ENCODE measurements at places on chromosomes 7 and 10. TPM values are rescaled to one million over a fixed set of nuclear protein-coding genes. Genes with fewer than 3 reads are reported as not detected.

DNA sequence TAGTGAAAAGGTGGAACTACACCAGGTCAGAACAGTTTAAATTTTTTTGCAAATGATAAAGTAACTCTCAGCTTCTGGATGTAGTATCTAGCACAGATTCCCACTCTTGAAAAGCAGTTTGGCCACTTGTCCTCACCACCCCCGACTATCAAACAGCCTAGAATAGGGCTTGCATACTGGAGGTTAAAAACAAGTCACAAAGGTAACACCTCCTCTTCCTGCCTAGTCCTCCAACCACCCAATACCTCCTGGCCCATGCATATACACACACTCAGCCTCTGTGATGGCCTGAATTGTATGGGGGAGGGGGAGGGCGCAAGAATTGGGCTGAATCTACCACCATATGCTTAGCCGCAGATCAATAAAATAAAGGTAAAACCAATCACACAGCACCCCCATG is 5.7 kb downstream of the SKAP2 start:
- no peak for DNase-seq
- no peak overlapping the region for H3K27ac ChIP-seq
- H3K4me1 ChIP-seq = peaks cover 10% of the 10 kb centered on the region
- peaks cover 2% of the 10 kb centered on the region for H3K36me3 ChIP-seq
- no peak overlapping the region for H3K4me3 ChIP-seq
- peaks cover 69% of the 10 kb centered on the region for H3K27me3 ChIP-seq

GRCh38 chr7:158695726-158696452 is 8.7 kb downstream of the NCAPG2 start:
- peak overlapping the region; percentile 71 for H3K27ac ChIP-seq
- no peak overlapping the region for H3K4me3 ChIP-seq
- no peak for DNase-seq
- no peaks in the 10 kb centered on the region for H3K27me3 ChIP-seq
- peaks cover 1% of the 10 kb centered on the region for H3K36me3 ChIP-seq

PRSS37 gene
- not detected for total RNA-seq

- no peaks in the 10 kb centered on the region for H3K27me3 ChIP-seq
- peaks cover 3% of the 10 kb centered on the region for H3K36me3 ChIP-seq
- H3K4me1 ChIP-seq = peaks cover 2% of the 10 kb centered on the region
- no peak overlapping the region for H3K27ac ChIP-seq
- no peak overlapping the region for H3K4me3 ChIP-seq
These were observed 112.7 kb downstream of the ICA1 start for GRCh38 chr7:8149222-8149621.

DNA sequence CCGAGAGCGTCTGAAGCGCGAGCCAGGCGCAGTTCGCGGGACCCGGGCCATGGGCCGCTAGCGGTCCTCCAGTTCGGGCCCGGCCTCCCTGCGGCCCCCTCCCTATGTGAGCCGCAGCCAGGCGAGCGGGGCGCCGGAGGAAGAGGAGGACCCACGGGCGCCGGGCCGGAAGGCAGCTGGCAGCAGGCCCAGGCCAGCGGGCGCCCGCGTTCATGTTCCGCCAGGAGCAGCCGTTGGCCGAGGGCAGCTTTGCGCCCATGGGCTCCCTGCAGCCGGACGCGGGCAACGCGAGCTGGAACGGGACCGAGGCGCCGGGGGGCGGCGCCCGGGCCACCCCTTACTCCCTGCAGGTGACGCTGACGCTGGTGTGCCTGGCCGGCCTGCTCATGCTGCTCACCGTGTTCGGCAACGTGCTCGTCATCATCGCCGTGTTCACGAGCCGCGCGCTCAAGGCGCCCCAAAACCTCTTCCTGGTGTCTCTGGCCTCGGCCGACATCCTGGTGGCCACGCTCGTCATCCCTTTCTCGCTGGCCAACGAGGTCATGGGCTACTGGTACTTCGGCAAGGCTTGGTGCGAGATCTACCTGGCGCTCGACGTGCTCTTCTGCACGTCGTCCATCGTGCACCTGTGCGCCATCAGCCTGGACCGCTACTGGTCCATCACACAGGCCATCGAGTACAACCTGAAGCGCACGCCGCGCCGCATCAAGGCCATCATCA is 1.1 kb downstream of the ADRA2A start:
- H3K36me3 ChIP-seq = no peaks in the 10 kb centered on the region
- peaks cover 62% of the 10 kb centered on the region for H3K27me3 ChIP-seq
- H3K4me1 ChIP-seq = peaks cover 12% of the 10 kb centered on the region
- H3K27ac ChIP-seq = no peak overlapping the region

- H3K27me3 ChIP-seq = no peaks in the 10 kb centered on the region
- no peak overlapping the region for H3K27ac ChIP-seq
- H3K4me3 ChIP-seq = no peak overlapping the region
- no peaks in the 10 kb centered on the region for H3K4me1 ChIP-seq
These were observed 77.2 kb downstream of the DYNC2I1 start for GRCh38 chr7:158933468-158934139.

PLAU gene
- 54.2 TPM for total RNA-seq
